Esophagus squamous epithelium (tissue), 5 donors: ENCODE measurements at places on chromosomes 3 and 15.

- DNase-seq: no peak
Observed at GRCh38 chr3:55309336-55309735, 177.8 kb downstream of the WNT5A start.

DNA sequence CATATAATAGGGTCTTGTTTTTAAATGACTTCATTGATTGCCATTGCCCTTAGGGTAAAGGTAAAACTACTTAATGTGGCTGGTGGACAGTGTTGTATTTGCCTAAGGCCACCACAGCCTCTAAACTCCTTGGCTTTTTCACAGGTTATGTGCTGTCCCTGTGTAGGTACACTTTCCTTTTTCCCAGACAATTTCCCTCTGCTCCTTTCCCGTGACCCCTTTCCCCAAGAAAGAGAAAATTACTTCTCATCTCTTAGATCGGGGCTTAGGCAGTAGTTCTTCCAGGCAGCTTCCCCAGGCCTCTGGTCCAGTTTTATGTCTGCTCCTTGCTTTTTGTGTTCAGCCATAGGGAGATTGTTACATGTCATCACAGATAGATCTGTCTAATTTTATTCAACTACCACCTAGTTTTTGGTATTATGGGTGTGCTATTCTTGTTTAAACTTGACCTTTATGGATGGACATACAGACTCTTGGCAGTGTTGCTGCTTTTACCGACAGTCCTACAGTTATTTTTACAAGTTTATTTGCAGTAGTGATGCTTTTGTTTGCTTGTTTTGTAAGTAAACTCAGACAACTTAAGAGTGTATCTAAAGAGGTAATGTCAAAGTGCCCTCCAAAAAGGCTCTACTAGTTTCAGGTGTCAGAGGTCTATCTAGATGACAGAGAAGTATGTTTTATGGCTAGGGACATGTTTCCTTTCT is 20.5 kb upstream of the SCAANT1 start:
- no peak for DNase-seq

- no peak for DNase-seq
Observed at GRCh38 chr3:19147905-19148767, at the start of gene KCNH8. Gene KCNH8, plus strand, starts transcription at chr3:19148510. Its CDS starts 210 bp downstream, at chr3:19148720.

DNA sequence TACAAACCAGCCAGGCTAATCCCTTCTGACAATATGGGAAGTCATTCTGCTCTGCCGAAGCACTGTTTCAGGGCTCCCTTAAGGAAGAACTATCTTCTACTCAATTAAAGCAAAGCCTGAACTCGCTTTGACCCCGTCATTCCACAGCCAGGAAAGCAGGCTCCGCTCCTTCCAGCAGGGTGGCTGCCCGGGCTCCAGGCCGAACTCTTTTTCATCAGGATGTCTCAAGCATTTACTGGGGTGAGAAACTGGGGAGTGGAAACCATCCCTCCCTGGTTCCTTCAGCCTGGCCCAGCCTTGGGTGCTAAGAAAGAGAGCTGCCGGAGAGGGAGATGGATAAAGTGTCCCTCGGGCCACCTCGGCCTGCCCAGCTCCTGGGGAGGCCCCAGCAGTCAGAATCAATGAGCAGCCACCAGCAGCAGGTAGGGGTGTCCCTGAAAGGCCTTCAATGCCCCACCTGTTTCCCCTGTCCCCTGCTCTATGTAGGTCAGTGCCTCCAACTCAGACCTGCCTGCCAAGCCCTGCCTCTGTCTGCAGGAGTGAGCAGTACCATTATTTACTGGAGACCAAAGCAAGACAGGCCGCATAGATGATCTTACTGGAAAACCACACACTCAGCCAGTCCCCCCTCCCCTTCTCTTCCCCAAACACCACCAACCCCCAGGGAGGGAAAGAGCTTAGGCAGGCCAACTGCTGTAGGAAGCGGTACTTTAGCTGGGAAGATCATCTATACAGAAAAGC is 225.6 kb upstream of the TLE3 start:
- no peak for DNase-seq

GRCh38 chr15:83462026-83462425 is 14.9 kb downstream of the SH3GL3 start:
- DNase-seq: no peak

GRCh38 chr3:45119824-45120358 is 26.3 kb downstream of the CDCP1 start:
- DNase-seq: no peak
